ENCODE measurements at places on chromosomes 7 and 10.

- DNase-seq = no peak
These were observed 12.7 kb downstream of the TMEM120A start for GRCh38 chr7:75981453-75982305.

- DNase-seq = no peak
These were observed 31.7 kb upstream of the CDK14 start for GRCh38 chr7:90564455-90564854.

GRCh38 chr7:15397922-15398760 lies 163.7 kb downstream of the AGMO start:
- DNase-seq = no peak

DNA sequence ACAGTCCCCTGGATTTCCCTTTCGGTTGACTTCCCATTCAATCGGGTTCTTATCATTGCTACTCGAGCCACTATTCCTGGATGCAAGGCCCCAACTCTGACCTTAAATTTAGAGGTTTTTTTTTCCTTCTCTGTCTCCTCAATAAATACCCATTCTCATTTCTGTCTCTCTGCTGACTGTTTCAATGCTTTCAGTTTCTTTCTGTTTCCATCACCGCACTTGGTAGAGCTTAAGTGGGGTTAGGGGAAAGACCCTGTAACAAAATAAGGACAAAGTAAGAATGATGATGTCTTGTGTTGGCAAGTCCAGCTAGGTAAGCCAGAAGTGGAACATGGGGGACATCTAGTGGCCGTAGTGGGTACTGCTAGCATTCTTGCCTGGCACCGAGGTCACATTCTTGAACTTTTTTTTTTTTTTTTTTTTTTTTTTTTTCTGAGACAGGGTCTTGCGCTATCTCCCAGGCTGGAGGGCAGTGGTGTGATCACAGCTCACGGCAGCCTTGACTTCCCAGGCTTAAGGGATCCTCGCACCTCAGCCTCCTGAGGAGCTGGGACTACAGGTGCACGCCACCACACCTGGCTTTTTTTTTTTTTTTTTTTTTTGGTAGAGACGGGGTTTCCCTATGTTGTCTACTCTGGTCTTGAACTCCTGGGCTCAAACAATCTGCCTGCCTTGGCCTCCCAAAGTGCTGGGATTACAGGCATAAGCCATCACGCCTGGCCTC lies 40.3 kb downstream of the ZC3HC1 start:
- peak; percentile 73 for DNase-seq

- DNase-seq = no peak
These were observed 58.8 kb upstream of the AGMO start for GRCh38 chr7:15620491-15621185.

GRCh38 chr10:122462533-122463465 lies 1.4 kb downstream of the HTRA1 start:
- no peak for DNase-seq

DNA sequence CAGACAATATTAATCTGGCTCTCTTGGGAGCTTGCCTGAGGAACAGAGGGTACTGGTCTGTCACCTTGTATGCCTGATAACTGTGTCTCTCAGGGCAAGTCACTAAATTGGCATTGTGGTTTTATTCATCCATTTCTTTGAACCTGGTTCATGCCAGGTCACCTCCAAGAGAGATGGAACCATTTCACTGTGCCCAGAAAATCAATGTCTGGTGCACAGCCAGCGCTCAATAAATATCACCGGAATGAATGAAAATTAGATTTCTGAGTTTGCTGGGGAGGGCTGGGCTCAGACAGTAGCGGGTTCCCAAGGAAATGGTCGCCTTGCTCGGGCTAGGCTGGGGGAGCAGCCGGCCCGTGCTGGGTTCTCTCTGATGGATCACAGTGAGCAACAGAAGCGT lies 64.1 kb upstream of the BAIAP2L1 start:
- no peak for DNase-seq

- DNase-seq = no peak
These were observed 70.2 kb upstream of the ITGA8 start for GRCh38 chr10:15789793-15790525.

- DNase-seq = no peak
These were observed 183.4 kb downstream of the DNAJB6 start for GRCh38 chr7:157520249-157520648.

- DNase-seq = no peak
These were observed 98.7 kb downstream of the POLL start for GRCh38 chr10:101489355-101489754.

- DNase-seq = no peak
These were observed 146.8 kb upstream of the PRKCQ start for GRCh38 chr10:6726924-6727323.

DNA sequence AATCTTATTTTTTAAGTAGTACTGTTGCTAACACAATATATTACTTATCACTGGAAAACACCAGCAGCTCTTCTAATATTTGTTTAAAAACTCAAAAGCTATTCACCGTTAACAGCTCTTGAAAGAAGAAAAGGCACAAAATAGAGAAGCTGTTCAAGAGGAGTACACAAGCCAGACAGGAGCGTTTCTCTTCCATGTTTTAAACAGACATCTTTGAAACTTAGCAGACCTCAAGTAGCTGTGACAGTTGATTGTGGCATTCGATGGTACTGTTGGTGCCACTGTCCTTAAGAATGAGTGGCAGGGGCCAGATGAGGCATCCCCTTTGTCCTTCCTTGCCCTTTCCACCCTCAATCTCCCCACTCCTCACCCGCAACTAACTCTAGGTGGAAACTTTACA lies 81.6 kb upstream of the PRR15 start:
- no peak for DNase-seq

DNA sequence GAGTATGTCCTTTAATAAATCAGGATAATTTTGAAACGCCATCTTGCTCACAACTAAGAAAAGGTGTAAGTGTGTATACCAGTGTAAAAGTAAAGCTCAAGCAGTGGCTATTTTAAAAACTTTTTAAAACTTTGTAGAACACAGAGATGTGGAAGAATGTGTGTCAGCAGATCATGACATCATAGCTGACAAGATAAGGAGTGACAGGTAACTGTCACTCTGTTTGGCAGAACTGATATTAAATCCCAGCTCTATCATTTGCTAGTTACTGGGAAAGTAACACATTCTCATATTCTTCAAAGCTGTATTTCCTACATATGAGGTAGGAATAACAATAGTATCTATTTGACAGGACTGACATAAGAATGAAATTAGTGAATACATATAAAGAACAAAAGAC lies 63.9 kb upstream of the RNF148 start:
- DNase-seq = no peak

DNA sequence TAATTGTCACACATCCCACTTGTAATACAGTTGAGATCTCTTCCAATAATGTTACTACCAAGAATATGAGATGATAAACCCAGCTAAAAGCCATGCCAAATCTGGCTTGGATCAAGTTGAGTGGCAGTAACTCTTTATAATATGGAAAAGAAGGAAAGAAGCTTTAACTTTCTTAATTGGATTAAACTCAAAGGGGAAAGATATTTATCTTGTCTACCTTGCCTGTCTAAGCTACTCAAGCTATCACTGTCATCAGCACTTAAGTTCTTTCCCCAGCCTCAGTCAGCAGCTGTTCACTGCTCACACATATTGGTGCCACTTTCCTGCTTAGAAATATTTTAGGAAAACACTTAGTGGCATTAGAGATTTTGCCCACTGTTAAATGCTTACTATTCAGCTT lies 350.7 kb downstream of the IPMK start:
- DNase-seq = no peak

GRCh38 chr10:35448687-35449662 lies 112.7 kb downstream of the CCNY start:
- DNase-seq = no peak

DNA sequence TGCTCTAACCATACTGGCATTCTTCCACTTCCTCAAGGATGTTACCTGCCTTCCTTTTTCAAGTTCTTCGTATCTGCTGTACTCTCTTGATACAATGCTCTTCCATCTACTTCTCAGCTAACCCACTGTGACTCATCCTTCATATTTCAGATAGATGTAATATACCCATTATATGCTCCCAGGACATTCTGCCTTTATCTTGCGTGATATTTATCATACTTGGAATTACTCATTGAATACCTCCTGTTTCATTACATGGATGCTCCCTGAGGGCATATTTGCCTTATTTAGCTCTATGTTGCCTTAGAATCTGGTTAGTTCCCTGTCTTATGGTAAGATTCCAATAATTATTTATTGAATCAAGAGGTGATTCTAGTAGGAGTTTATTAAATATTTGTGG lies 706.4 kb downstream of the SORCS3 start:
- no peak for DNase-seq

- DNase-seq = no peak
These were observed 82.0 kb downstream of the ELFN1 start for GRCh38 chr7:1752111-1752510.

DNA sequence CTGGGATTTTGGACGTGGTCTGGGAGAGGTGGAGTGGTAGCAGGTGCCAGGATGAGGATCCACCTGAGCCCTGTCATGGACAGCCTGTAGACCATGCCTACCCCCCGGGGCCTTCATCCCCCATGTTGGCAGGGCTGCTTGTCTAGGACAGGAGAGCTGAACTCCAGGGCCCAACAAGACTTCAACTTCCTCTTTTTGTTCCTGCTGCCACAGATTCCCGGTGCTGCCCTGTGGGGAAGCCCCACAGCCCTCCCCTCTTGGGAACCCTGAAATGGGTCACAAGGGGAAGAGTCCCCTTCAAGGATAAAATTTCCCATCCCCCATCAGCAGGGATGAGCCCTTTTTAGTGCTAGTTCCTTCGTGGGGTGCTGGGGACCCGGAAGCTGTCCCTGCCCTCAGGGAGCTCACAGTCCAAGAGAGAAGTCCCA lies 1.3 kb upstream of the CUEDC2 start:
- no peak for DNase-seq
